ENCODE measurements at places on chromosomes 1 and 21.
A peak's percentile ranks its signal among the peaks of the same experiment; 100 is the strongest.

DNA sequence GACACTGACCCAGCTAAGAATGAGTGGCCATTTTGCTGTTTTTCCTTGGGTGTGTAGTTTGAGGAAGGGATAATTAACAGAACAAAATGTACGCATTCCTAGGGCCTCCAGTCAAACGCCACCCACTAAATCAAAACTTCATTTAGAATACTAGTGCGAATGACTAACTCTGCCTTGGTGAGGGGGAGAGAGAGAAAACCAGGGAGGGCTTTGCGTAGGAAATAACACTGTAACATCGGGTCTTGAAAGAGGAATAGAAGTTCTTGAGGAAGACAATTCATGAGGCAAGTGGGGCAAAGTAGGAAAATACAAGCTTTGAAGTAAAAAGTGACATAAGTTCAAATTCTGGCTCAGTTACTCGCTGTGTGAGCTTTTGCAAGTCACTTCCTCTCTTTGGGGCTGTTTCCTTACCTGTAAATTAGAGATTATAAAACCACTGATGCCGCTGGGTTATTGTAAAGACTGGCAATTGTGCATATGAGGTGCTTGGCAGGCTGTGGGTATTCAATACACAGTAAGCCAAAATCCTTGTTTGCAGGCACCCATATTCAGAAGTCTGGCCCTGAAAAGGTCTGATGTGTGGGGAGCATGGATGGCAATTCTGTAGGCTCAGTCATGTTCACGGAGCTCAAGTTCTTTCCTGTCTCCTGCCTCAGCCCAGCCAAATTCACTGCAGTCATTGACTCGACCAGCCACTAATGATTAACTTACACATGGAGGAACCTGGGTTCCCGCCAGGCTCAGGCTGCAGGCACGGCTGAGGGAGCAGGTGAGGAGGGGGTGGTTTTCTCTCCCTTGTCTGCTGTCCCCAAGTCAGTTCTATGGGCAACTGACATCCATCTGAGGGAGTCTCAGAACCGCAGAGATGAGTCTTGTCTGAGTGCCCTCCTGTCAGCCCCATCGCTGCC, 140.3 kb upstream of the CSF3R start:
- no peak for DNase-seq

DNA sequence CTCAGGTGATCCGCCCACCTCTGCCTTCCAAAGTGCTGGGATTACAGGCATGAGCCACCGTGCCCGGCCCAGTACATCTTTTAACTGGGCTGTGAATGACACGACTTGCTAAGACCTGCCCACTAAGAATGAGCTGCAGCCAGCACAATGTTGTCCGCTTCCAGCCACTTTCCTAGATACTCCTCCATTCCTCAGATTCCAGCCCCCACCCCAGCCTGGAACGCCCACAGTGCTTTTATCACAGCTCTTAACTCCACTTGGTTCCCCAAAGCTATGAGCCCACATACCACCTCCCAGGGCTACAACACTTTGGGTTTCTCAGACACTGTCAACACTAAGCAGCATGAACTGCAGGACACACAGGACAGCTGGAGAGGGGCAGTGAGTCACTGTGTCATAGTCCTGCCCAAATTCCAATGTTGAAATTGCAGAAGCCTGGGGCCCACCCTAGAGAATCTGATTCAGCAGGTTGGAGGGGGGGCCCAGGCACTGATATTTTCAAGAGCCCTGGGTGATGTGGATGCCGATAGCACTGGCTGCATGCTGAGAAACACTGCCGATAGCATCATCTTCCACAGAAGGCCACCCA, 58.0 kb downstream of the ACBD3 start:
- DNase-seq, result no peak

DNA sequence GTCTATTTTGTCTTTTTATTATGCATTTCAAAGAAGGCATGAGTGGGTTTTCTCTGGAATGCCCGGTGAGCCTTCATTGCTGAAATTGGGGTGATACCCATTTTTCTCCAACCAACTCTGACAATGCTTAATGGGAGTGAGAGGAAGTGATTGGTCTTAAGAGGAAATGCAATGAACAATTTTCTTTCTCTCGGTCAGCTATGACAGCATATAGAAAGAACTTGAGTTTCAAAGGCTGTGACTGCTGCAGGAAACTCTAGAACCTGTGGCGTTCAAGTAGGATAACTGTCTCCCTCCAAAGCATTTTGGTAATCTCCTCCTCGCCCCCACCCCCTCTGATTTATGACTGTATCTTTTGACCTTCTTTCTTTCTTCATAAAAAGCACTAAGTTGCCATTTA, 155.9 kb downstream of the LYPLAL1 start:
- DNase-seq, result no peak

- DNase-seq, result peak; percentile 50
Measured at GRCh38 chr1:16615253-16616252, 2.2 kb upstream of the NBPF1 start.

DNA sequence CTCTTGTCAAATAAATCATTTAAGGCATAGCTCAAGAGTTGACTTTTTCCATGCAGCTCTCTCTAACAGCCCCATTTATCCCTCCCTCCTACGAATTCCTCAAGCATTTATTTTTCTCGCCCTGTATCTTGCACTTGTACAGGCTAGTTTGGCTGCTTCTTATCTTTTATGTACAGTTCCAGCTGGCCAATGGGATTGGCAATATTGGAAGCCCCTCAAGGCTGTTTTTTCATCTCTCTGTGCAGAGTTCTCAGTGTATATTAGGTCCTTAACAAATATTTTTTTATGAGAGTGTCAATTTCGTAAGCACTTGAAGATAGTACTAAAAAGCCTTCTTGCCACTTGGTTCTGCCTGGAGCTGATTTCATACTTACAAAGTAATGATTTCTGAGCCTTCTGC, 356.0 kb downstream of the ST6GALNAC3 start:
- no peak for DNase-seq

- no peak for DNase-seq
Measured at GRCh38 chr21:35017256-35017655, 31.8 kb downstream of the RUNX1 start.

- DNase-seq, result no peak
Measured at GRCh38 chr1:25711555-25712298, 88.3 kb upstream of the SELENON start.

- DNase-seq, result no peak
Measured at GRCh38 chr1:223665592-223666312, at the start of gene CAPN8. TSS of gene CAPN8 (minus strand) at chr1:223665701. CDS start at chr1:223665646, 55 bp downstream.

All from GM20000 (cell line).